Muscle of arm (tissue), 14 donors: ENCODE measurements at places on chromosomes 11 and 22. TPM values are rescaled to one million over a fixed set of nuclear protein-coding genes. Genes with fewer than 3 reads are reported as not detected.

DNA sequence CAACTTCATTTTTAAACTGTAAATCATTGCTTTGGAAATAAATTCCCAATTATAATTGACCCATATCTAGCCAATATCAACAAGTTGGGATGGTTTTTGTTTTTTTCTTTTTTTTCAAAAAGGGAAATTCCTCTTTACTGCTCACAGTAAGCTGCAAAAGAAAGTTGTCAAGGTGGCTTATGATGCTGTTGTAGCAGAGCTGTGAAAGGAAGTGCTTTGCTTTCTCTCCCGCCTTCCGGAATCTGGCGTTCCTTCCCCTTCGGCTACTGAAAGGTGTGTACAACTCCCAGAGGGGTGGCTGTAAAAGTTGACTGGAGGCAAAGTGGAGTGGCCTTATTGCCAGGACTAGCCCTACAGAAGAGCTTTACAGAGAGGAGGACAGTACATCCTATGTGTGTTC is 16.2 kb upstream of the ADSL start:
- DNase-seq = no peak

The GAB4 gene
- not detected for polyA plus RNA-seq

DNA sequence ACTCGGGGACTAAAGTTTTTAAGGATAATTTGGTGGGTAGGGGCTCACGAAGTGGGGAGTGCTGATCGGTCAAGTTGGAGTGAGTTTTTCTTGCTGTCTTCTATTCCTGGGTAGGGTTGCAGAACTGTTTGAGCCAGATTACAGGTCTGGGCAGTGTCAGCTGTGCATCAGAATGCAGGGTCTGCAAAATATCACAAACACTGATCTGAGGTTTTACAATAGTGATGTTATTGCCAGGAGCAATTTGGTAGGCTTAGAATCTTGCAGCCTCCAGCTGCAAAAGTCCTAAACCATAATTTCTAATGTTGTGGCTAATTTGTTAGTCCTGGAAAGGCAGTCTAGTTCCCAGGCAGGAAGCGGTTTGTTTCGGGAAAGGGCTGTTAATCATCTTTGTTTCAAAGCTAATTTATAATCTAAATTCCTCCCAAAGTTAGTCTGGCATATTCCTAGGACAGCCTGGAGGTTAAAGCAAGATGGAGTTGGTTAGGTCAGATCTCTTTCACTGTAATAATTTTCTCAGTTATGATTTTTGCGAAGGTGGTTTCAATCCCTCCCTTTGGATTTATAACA is 39.7 kb upstream of the CALCA start:
- DNase-seq = no peak

DNA sequence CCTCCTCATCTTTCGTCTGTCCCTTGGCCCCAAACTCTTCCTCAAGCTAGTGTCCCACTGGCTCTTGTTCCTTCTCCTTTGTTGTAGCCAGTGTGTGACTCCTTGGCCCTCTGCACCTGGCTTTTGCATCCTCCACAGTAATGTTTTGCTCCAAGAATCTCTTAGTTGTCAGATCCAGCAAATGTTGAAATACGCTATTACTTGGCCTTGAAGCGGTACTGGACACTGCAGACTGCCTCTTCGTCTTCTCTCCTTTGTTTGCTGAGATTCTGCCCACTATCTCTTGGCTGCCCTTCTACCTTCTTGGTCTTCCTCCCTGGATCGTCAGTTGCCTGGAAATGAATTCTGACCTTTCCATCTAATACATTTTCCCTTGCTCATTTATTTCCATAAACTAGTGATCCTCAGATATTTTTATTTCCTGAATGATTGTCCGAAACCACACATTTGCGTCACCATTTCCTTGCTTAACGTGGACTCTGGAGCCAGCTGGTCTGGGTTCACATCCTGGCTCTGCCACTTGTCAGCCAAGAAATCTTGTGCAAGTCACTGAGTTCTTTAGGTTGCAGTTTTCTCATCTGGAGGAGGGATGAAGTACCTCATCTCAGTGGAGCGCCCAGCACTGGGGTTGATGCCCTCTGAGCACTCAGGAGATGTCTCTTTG is 113.6 kb downstream of the LDLRAD3 start:
- DNase-seq = peak; percentile 69

The OR8D1 gene
- polyA plus RNA-seq = 0.08 TPM

DNA sequence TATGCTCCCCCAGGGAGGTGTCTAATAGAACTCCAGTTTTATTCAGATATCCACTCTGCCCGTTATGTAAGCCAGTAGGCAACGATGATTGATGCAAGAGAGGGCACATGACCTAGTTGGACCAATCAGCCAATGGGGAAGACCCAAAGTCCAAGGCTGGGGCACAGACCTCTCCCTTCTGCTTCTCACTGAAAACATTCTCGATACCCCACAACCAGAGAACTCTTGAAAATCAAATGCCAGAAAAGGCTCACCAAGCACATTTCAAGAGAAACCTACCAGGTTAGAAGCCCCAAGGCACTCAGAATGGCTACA is 7.4 kb downstream of the HIRA start:
- no peak for DNase-seq

GRCh38 chr11:1572197-1573076 is at the start of gene DUSP8:
DUSP8 (minus strand) TSS chr11:1572271; CDS start chr11:1565826, 6,445 bp downstream.
- peak; percentile 90 for DNase-seq

The SPDYC gene
- not detected for polyA plus RNA-seq

- no peak for DNase-seq
Observed at GRCh38 chr11:126084608-126084912, 21.9 kb upstream of the CDON start.

DNA sequence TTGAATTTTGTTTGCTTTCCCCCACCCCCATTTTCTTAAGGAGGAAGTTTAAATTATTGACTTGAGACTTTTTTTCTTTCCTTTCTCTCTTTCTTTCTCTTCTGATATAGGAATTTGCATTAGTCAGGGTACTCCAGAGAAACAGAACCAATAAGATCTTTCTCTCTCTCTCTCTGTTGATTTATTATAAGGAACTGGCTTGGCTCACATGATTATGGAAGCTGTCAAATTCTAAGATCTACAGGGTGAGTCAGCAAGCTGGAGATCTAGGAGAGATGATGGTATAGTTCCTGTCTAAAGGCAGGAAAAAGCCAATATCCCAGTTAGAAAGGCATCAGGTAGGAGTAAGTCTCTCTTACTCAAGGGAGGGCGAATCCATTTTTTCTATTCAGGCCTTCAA is 64.0 kb downstream of the CCDC81 start:
- DNase-seq = no peak

- DNase-seq = no peak
Observed at GRCh38 chr22:17637490-17638181, 921 bp upstream of the BCL2L13 start.

DNA sequence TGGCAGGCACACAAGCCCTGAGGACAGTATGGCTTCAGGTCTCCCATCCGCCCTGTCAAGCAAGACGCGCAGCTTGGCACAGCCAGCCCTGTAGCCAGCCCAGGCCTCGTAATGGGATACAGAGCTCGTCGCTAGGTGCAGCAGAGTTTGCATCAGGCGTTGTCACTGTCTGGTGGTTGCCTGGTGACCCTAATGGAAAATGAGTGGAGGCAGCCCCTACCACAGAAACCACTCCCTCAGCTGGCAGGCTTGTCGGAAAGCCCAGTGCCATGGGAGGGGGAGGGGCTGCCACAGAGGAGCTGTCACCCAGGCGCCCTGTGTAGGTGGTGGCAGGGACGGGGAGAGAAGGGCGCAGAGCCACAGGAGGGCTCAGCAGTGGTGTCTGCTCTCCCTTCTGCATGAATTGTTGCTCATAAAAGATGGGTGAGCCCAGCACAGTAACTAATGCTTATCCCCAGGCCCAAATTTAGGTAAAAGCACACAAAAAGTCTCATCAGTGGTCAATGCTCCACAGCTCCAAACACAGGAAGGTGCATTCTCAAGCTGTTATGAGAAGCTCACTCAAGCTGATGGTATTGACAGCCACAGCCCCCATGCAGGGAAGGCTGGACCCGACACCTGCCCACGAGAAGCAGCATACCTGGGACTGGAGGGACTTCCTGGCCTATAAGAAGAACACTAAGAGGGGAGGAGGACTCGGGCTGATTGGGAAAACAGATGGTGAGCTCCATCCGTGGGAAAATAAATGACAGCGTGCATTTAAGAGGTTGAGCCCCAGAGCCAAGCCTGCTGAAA is 164.6 kb downstream of the ETS1 start:
- DNase-seq = no peak

The ARHGAP32 gene
- polyA plus RNA-seq = 15.8 TPM

The MYOD1 gene
- 20.0 TPM for polyA plus RNA-seq

GRCh38 chr11:45212566-45213315 is 66.3 kb downstream of the PRDM11 start:
- DNase-seq = no peak

The FXYD2 gene
- polyA plus RNA-seq = 1.9 TPM

DNA sequence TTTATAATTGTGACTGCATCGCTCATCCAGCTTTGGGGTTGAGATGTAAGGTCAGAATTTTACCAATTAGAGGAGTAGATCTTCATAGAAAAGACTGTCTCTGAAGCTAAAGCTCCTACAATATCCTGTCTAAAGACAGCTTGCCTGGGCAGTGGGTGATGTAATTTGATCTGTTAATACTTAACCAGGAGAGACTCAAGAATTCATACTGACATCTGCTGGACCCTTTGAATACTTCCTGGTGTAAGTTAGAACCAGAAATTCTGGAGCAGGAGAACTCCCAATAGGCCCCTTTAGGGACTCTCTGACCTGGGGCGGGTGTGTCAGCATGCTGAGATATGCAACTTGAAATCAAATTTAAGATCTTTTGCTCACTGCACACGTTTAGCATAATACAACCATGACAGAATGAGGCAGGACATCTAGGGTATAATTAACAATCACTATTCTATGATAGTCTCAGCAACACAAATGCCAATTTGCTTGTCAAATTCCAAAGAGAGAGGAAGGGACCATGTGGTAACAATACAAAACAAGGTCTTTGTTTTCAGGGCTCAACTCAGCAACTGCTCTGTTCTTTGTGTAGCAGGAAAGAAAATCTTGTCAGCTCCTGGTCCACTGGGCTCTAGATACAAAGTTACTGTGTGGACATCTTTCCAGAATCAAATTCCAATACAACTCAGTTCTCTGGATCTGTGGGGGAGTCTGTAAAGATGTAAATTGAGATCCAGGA is 143.9 kb downstream of the INSC start:
- DNase-seq = peak; percentile 20

DNA sequence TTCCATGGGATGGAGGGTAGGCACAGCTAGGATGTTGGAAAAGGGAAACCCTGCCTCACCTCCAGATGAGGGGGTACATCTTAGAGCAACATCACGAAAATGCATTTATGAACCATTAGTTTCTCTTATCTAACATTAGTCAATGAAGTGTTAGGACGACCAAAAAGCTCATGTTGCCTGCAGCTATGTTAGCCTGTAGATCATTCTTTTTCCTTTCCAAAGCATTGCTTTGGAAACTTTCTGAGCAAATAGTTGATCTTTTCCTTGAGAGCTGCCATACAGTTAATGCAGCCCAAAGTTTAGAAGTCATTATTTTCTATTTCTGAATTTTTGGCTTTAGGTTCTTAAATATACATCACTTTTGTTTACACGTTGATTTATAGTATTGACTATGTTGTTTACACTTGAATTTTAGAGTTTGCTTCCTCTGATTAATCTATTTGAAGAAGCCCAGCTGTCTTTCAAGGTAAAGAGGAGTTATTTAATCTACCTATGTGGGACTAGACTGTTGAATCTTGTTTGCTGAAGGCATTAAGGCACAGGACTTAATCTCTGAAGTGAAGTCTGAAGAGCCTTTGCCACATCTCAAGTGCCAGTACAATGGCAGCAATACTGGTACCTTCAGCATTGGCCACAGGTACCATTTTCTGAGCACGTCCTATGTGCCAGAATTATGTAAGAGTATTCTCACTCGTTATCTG is 11.0 kb downstream of the POU2AF3 start:
- no peak for DNase-seq

The SLC25A22 gene
- 10.6 TPM for polyA plus RNA-seq

The SREBF2 gene
- polyA plus RNA-seq = 97.1 TPM

The NELL1 gene
- polyA plus RNA-seq = 6.1 TPM

The STIM1 gene
- polyA plus RNA-seq = 119 TPM

GRCh38 chr11:111819161-111819828 is 52.1 kb downstream of the ALG9 start:
- DNase-seq = peak; percentile 53

DNA sequence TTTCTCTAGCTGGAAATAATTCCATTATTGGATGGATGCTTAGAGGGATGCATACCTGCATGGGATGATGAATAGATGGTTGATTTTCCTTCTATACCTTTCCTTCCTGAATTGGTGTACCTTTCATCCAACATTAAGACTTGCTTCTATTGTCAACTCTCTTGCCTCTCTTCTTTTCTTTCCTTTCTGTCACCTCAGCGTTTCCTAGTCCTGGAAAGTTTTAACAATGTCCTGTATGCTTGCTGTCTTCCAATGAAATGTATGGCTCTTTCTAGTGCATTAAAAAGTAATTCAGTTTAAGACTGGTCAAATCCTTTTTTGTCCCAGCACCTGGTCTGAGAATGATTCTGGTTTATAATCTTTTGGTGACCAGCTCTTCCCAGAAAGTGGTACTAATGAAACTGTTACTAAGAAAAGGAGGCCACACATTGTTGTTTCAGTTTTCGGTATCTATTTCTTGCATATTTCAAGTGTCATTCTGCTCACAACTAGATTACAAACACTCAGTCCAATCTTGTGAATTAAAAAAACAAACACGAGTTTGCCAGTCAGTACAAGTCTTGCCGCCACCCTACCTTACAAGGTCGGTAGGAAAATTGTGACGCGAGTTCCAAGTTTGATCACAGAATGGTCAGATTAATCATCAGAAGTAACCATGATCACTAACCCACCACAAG is 8.0 kb downstream of the POU2AF1 start:
- no peak for DNase-seq

DNA sequence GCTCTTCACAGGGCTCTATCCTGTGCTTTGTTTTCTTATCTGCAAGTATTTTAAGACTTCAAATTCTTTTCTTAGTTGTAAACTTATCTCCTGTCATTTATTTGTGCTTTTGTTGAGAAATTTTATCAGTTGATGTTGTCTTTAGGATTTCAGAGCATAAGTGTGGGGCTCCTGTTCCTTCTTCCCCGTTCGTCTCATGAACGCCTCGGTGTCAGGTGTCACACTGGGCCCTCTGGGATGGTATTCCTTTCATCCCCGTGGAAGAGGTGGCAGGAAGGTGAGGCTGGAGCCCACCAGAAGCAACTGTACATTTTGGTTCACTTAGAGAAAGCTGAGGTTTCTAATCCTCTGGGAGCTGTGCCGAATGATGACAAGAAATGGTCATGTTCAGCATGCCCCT is 17.9 kb downstream of the NADSYN1 start:
- no peak for DNase-seq

GRCh38 chr22:48979482-48979881 is 848.2 kb downstream of the BRD1 start:
- DNase-seq = no peak
